Omental fat pad (tissue), 4 donors: ENCODE measurements at places on chromosomes 7 and 10. TPM values are rescaled to one million over a fixed set of nuclear protein-coding genes. Genes with fewer than 3 reads are reported as not detected.

GRCh38 chr10:80186364-80187012, 18.8 kb downstream of the ANXA11 start:
- no peak for DNase-seq

- no peak for DNase-seq
Observed at GRCh38 chr7:35285799-35286198, 31.9 kb upstream of the TBX20 start.

GRCh38 chr7:92723205-92723604, 113.2 kb downstream of the CDK6 start:
- no peak for DNase-seq

GRCh38 chr7:47672977-47673381, 91.1 kb upstream of the TNS3 start:
- no peak for DNase-seq

- no peak for DNase-seq
Observed at GRCh38 chr10:113028456-113029440, 78.7 kb downstream of the TCF7L2 start.

- DNase-seq: no peak
Observed at GRCh38 chr10:20372748-20373147, 524.4 kb downstream of the NEBL start.

GRCh38 chr7:149615690-149616270, 118.2 kb upstream of the ZNF746 start:
- DNase-seq: no peak

- DNase-seq: no peak
Observed at GRCh38 chr10:21526860-21527597, 1.5 kb upstream of the SKIDA1 start.

- no peak for DNase-seq
Observed at GRCh38 chr10:18158773-18159265, 18.6 kb downstream of the CACNB2 start.

DNA sequence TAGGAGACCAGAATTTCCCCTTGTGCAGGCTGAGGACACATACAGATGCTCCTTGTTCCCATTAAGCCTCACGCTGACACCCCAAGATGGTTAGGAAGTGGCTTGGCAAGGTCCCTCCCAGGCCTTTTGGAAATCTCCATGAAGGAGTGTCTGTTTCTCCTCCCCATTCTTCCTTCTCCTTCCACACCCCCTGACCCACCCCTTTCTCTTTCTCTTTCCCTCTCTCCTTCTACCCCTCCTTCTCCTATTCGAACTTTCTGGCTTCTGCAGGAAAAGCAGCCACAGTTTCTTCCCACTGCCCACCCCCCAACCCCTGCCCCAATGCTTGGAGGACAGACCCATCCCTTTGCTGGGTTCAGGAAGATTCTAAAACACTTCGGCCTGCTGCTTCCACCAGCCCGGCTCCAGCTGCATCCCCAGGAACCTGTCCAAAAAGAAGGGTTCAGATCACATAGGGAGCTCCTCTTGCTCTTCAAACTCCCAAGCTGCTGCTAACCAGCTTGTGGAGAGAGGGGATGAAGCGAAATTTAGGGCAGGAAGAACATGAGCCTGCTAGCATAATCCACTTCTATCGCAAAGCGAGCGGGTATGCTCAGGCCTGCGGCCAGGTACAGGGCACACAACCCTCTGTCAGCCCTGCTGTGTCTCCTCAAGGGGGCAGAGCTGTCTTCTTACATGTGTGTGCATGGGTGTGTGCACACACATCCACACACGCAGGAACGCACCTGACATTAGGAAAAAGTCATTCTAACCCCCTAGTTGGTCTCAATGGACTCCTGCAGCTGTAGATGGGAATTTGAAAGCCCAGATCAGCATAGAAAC, 80.4 kb downstream of the PPP1R3C start:
- no peak for DNase-seq

GRCh38 chr7:1663223-1663622, 6.9 kb upstream of the ELFN1 start:
- no peak for DNase-seq

DNA sequence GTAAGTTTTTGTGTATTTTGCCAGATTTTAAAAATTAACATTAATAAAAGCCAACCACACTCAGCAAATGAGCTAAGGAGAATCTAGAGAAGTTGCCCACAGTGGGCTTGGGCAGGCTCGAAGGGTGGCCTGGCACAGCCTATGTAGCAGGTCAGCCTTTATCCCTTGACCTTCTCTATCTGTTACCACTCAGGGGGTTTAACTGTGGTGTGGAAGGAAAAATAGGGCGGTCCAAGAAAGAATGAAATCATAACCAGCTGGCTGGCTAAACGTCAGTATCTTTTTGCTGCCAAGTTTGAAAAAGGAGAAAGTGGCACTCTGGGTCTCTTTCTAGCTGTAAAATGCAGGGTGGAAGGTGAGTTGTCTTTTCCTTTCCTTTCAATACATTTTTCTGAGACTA, 130.3 kb upstream of the ASAH2 start:
- DNase-seq: no peak

GRCh38 chr10:12684784-12685183, 316.7 kb downstream of the CCDC3 start:
- no peak for DNase-seq

DNA sequence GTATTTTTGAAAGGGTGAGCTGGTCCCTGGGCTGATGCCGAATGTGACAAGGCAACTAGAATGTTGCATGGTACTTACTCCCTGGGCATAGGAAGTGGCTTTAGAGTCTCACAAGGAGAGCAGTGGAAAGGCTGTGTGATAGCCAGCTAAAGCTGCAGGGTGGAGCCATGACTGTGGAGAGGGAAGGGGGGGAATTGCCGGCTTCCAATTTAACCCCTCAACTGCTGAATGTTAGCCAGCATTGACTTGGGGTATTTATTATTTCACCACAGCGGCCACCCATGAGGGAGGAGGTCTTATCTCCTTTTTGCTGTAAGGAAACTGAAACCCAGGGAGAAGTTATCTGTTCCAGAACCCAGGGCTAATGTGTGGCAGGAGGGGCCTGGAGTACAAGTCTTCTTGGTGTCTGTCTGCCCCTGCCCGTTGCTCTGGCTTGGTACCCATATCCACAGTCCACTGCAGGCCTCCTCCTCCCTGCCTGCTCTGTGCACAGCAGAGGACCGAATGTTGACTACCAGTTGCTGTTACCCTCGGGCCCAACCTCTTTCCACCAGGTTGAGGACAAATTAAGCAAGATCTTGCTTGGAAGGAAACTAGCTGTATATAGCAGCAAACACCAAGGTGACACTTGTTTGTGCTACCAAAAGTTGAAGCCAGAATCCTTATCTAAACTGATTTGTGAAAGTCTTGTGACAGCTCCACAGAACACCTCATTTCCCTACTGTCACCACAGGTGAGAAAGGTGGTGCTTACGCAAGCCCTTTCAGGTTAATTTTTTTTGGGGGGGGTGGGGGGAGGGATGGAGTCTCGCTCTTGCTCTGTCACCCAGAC, 37.6 kb downstream of the WBP1L start:
- no peak for DNase-seq

- DNase-seq: no peak
Observed at GRCh38 chr10:82420001-82420400, 545.0 kb downstream of the NRG3 start.

- no peak for DNase-seq
Observed at GRCh38 chr7:108328174-108328651, 128.0 kb downstream of the NRCAM start.

DNA sequence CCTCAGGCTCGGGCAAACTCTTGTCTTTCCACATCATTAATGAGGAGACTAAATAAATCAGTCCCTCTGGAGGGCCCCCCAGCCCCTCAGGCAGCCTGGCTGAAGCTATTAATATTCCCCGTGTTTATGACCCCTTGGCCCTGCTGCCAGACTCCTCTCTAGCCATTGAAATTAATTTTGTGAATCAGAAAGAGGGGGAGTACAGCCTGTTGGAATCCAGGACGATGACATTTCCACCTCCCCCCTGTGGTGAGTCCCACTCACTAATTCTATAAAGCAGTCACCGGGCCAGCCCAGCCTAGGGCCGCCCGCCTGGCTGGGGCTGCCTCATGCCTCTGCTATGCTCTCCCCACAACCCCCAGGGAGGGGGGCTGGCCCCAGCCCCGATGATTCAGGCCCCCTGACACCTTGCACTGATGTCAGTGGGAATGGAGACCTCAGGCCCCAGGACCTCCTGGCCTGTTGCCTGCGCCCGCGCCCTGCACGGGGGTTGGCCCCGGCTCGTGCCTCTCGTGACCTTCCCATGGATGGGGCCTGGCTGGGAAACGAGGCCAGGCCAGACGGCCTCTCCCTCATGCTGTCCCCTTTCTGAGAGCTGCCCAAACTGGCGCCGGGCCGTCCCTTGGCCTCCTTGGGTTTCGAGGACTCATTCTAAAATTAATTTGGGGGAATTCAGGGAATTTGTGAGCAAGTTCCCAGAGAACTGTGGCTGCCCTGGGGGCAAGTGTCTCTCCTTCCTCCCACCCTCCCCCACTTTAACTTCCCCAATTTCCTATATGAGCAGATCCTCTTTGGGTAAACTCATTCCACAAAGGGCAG, 34.0 kb downstream of the TMEM270 start:
- DNase-seq: peak; percentile 32

- DNase-seq: no peak
Observed at GRCh38 chr10:21510241-21511094, 15.0 kb downstream of the SKIDA1 start.

DNA sequence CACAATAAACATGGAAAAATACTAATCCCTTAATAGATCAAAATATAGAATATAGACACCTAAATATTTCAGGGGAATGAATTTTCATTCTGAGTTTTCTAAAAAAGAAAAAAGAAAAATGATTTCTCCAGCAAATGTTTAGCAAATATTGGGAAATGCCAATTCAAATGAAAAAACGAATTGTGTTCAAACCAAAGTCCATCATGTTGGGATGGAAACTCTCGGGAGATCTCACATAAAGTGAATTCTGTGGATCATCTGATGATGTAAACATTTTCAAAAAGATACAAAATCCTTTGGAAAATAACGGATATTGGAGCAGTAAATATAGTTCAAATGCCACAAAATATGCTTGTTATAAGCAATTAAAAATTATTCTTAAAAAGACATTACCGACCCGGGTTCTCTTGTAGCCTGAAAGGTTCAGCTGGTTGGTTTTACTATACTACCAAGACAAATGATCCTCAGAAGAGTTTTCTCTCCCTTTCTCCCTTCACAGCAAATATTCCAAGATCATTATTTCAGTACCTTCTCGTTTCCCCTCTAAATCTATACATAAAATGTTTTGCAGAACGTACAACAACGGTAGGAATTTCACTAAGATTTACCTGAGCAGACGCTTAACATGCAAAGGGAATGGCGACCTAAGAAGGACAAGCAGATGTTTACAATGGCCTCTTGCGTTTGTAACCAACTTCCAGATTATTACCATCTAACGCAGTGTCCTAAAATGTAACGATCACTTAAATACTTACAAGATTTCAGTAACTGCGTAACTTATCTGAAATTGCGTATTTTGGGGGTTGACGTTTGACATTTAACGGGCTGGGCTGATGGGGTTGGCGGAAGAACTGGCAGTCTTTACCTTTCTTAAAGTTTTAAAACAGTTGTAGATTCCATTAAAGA, 2.5 kb downstream of the HOXA13 start:
- DNase-seq: no peak

DNA sequence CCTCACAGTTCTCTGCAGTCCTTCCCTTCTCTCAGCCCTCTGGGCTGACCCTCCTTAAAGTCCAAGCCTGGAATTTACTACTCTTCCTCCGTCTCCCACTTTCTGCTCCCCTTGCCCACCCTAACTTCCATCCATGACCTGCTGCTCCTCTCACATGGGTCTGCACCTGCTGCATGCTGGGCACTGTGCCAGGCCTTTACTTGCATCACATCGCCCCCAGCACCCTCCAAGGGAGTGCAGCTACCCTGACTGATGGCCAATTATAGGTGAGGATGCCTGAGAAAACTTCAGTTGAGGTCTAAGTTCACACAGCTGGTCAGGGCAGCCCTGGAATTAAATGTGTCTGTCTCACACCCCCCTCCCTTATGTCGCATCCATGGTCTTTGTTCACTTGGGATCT, 53.6 kb upstream of the ZPBP start:
- no peak for DNase-seq

DNA sequence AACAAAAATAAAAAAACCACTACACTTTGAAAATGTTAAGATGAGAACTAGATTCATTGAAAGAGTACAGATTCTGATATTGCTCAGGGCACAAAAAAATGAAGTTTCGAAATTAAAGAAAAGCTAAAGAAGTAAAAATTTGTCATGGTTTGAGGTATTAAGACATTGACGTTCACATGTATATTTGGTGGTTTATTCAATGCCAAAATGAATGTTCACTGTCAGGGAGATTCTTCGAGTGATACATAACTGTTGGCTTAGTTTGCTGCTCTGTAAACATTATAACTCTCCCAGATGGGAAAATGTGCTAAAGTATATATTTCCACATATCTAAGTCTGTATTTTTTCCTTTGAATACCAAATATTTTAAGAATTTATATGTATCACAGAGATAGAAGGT, 345.0 kb downstream of the SEMA3D start:
- no peak for DNase-seq

GRCh38 chr7:32453341-32454011, 36.7 kb downstream of the LSM5 start:
- no peak for DNase-seq

DNA sequence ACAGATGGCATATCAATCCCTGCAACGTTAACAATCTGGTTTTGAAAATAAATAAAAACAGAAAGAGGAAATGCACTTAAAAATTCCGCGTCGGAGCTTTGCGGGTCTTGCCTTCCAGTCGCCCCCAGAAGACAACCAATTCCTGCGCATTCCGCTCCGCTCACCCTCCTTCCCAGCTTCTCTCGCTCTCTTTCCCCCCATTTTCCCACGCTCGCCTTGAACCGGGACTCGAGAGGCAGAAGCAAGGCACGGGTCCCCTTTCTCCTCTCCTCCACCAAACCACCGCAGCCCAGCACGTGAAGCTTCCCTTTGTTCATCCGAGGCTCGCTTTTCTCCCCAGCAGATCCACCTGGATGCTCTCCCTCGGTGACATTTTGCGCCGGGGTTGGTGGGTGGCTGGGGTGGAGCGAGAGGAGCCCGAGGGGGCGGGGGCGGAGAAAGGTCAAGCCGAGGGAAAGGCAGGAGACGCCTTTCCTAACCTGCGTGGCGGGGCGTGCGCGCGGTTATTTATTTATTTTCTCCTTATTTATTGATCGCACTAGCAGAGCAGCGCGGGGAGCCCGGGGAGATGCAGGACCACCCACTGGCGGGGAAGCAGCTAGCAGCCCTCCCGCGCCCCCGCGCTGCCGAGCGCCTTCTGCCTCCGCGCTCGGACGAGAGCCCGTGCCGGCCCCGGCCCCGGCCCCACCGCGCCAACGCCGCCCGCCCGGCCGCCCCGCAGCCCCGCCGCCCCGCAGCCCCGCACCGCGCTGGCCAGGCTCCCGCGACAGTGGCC, at the start of gene KCND2:
Gene KCND2, plus strand, starts transcription at position 475 of the 775 bp plus-strand sequence.
- DNase-seq: no peak

Gene AOC1
- total RNA-seq: not detected

Gene APBB1IP
- 22.9 TPM for total RNA-seq

Gene SPDYE1
- total RNA-seq: not detected

Gene GHRHR
- not detected for total RNA-seq

Gene PDE1C
- 3.4 TPM for total RNA-seq

Gene CELF2
- 101 TPM for total RNA-seq

Gene PDE6C
- total RNA-seq: not detected

Gene AKR1C3
- total RNA-seq: 122 TPM
